ENCODE measurements at places on chromosomes 1 and 21.

DNA sequence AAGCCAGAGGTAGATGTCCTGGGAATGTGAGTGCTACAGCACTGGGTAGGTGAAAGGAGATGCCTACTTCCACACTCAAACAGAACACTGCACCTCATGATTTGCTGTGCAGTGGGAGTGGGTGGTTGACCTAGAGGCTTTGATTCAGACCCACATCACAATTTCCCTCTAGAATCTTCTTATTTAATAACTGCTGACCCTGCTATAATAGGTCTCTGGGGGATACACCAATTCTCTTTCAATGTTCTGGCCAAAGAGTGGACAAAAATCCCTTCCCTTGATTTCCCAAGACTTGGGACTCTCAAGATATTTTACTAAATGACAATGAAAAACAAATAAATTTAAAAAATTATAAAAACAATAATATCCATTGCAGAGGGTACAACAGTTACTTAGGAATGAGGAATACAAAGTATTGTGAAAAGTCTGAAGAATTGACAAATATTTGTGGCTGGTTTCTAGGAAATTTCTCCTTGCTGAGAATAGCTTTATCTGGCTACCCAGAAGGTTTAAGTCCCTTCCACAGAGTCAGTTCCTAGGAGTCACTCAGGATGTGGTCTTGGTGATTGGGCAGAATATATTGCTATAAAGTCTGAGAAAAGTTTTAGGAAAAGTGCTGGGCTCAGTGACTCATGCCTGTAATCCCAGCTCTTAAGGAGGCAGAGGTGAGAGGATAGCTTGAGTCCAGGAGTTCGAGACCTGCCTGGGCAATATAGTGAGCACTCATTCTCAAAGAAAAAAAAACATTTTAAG lies 2.4 kb upstream of the FCGR2A start:
- DNase-seq = peak; percentile 30

DNA sequence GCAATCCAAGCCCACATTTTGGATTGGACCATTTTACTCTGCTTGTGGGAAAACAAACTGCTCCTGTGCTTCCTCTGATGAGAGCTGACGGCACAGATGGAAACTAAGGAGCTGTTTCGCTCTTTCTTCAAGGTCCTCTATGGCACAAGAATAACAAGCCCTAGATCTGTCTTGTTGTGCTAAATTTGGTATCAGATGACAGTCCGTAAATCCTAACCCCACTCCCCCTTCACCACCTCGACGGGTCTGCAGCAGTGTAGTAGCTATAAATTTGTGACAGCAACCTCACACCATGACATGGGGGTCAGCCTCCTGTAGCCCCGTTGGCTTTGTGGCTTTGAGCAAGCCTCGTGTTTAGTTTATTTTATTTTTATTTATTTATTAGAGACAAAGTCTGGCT lies 85.9 kb downstream of the ADSS2 start:
- no peak for DNase-seq

- DNase-seq = no peak
These were observed 16.2 kb upstream of the HYI start for GRCh38 chr1:43469932-43470331.

DNA sequence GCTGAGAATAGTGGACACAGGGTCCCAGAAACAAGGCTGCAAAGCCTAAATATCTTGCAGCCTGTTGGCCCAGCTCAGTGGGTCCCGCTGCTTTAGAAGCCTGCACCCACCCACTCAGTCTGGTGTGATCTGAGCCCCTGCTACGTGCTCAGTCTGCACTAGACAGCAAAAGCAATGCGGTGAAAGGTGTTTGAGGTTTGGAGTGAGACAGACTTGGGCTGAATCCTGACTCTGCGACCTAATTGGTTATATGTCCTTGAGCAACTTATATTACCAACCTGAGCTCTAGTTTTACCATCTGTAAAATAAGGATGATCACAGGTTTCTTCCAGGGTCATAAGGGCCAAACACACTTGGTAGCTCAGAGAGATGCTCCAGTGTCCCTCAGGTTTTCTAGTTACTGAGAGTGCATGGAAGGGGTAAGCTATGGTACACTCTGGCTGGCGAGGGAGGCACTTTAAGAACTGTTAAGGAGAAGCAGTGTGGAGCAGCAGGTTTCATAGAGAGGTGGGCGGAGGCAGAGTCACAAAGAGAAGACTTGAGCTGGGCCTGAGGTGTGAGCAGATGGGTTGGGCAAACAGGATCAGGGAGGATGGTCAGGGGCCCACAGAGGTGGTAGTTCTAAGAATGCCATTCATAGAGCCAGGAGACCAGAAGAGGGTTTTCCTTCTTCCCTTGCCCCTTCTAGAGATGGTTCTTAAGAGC lies 10.1 kb downstream of the TMEM200B start:
- no peak for DNase-seq

GRCh38 chr1:43843684-43844083 lies 89.9 kb upstream of the ARTN start:
- no peak for DNase-seq

DNA sequence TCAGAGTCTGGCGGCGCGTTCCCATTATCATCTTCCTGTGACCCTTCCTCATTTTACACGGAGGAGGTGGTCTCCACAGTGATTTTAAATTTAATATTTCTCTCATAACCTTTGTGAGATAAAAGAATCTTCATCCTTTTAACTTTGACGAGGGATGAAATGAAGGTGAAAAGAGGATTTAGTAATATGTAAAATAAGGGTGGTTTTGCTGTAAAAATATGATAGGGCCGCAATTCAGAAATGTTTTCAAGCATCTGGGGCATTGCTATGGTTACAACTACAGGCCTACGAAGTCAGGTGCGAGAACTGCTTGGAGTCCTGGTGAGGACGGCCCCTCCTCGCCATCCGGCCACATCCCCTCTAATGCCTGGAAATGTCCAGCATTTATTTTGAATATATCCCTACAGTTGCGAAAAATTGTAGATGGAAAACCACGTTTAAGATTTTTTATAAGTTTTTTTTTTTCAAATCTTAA lies 422 bp upstream of the RSBN1 start:
- no peak for DNase-seq

- no peak for DNase-seq
These were observed 30.9 kb downstream of the LPAR3 start for GRCh38 chr1:84861988-84862644.

GRCh38 chr21:44918581-44919033 lies 2.1 kb downstream of the ITGB2 start:
- DNase-seq = no peak

- no peak for DNase-seq
These were observed 86.0 kb downstream of the CCDC185 start for GRCh38 chr1:223479261-223479660.

DNA sequence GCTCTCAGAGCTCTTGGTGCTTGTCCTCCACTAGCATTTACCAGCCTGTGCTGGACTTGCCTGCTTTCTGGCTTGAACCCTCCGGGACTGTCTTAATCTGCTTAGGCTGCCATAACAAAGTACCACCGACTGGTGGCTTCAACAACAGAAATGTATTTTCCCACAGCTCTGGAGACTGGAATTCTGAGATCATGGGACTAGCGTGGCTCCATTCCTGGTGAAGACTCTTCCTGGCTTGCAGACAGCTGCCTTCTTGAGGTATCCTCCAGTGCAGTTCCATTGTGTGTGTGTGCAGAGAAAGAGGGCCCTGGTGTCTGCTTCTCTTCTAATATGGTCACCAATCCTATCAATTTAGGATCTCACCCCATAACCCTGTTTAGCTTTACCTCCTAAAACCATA lies 22.0 kb upstream of the RCAN1 start:
- DNase-seq = no peak

- peak; percentile 69 for DNase-seq
These were observed 51.2 kb upstream of the RGS7 start for GRCh38 chr1:241408170-241408569.

DNA sequence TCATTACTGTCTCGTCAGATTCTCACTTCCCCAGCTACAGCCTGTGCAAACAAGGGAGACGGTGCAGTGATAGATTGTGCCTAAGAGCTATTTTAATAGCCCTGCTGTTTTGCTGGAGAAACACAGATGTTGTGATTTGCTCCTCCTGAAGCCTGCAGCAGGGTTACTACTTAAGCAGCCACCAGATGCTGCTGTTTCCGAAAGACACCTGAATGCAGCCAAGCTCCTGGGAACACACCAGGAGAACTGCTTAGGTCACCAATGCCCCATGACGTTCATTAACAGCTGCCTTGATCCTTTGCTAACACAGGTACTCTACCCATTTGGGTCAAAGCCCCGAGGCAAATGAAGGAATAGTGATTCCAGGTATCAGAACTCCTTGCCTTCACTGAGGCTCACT lies 411.8 kb upstream of the DAB1 start:
- DNase-seq = no peak

GRCh38 chr1:5857508-5858090 lies 134.6 kb downstream of the NPHP4 start:
- no peak for DNase-seq

GRCh38 chr1:21337928-21338572 lies 47.8 kb upstream of the ECE1 start:
- DNase-seq = peak; percentile 85

DNA sequence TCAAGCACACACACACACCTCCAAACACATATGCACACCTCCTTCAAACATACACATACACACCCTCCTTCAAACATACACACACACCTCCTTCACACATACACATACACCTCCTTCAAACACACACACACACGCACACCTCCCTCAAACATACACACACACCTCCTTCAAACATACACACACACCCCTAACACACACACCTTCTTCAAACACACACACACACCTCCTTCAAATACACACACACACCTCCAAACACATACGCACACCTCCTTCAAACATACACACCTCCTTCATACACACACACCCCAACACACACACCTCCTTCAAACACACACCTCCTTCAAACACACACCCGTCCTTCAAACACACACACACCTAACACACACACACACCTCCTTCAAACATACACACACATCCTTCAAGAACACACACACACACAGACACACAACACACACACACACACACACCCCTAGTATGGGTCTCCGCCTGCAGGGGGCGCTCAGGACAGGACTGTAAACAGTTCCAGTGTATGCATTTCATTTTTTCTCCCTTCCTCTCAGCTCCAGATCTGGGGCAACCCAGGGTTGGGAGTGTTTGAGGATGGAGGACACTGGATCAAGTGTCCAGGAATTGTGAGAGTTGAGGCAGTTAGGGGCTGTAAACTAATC lies 12.1 kb downstream of the LGR6 start:
- DNase-seq = peak; percentile 27

DNA sequence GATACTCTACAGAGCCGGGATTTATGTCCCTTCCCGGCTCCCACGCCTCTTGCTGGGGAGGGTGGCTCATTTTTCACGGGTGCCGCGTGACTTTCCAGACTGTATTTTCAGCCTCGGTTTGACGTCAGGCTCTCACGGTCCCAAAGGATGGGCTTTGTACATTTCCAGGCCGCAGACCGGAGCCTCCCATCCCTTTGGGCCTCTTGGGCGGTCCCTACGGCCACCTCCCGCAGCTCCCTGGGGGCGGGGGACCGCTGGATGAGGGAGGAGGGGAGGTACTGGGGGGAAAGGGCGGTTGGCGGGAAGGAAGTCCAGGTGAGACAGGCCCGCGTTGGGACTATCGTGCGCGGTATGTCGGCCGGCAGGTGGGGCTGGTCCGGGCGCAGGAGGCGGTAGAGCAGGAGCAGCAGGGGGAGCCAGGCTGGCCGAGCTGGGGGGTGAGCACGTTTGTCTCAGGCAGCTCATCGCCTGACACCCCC lies 17.9 kb downstream of the UBL4B start:
- DNase-seq = no peak

GRCh38 chr1:201636510-201636971 lies 97.6 kb downstream of the NAV1 start:
- peak; percentile 65 for DNase-seq

GRCh38 chr1:212825798-212826452 lies 21.5 kb downstream of the SPATA45 start:
- no peak for DNase-seq

- DNase-seq = no peak
These were observed 152.2 kb downstream of the LIPI start for GRCh38 chr21:14058566-14058965.

- peak; percentile 60 for DNase-seq
These were observed 63.4 kb downstream of the KCNAB2 start for GRCh38 chr1:6108937-6109614.

- peak; percentile 86 for DNase-seq
These were observed 11.0 kb downstream of the FAM163A start for GRCh38 chr1:179754041-179754624.

GRCh38 chr1:1551524-1552262 lies 11.3 kb upstream of the TMEM240 start:
- no peak for DNase-seq

GRCh38 chr1:201681375-201681774 lies 142.4 kb downstream of the NAV1 start:
- no peak for DNase-seq

DNA sequence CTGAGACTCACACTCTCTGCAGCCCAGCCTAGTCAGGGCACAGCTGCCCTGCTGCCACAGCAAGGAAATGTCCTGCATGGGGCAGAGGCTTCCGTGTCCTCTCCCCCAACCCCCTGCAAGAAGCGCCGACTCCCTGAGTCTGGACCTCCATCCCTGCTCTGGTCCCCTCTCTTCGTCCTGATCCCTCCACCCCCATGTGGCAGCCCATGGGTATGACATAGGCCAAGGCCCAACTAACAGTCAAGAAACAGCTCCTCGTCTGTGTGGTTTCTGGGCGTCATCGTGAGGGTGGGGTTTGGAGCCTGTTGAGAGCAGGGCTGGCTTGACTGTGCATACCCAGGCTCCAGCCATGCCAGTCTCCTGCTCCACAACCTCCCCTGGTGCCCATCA lies 19.5 kb downstream of the FAAH start:
- peak; percentile 10 for DNase-seq

GRCh38 chr1:181504399-181504842 lies 21.1 kb downstream of the CACNA1E start:
- peak; percentile 5 for DNase-seq

DNA sequence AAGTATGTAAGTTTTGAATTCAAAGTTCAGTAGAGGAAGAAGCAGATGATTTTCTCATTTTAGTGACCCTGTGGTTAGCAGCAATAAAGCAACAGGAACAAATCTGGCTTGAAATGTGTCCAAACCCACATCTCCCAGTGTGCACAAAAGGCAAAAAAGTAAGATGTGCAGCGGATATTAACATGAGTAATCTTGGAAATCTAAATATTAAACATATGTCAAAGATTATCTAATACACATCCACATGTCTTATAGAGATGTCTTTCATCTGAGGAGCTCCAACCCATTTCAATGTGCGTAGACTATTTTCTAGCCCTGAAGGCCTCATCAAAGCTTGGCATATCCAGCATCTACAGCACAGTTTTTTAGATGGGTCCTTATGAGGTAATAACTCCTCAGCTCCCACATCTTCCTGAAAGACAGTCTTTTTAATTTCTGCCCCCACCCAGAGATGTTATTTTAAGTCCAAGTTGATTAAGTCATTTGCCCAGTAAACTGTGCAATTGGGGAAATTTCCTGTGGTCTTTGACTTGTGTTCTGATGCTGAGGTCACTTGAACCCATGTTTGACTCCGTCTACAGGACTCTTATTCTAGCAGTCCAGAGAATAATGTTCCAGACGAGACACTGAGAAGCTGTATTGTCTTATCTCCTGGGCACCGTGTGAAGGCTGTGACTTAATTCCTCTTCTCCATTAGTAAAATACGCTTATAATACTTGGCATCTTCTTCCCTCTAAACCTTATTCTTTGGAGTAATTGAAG lies 73.7 kb downstream of the LMO4 start:
- peak; percentile 17 for DNase-seq
